ENCODE measurements at places on chromosomes 12 and 14. TPM values are rescaled to one million over a fixed set of nuclear protein-coding genes. Genes with fewer than 3 reads are reported as not detected.

CABP1 gene
- total RNA-seq = not detected

PRR4 gene
- total RNA-seq = 11.0 TPM

FOXA1 gene
- not detected for total RNA-seq

DNA sequence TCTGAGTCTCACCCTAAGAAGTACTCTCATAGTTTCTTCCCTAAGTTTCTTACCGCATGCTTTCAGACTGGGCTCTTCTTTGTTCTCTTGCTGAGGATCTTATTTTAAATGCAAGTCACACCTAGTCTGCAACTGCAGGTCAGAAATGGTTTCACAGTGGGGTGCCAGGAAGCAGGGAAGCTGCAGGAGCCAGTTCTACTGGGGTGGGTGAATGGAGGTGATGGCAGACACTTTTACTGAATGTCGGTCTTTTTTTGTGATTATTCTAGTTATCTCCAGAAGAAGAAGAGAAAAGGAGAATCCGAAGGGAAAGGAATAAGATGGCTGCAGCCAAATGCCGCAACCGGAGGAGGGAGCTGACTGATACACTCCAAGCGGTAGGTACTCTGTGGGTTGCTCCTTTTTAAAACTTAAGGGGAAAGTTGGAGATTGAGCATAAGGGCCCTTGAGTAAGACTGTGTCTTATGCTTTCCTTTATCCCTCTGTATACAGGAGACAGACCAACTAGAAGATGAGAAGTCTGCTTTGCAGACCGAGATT lies 1.7 kb downstream of the FOS start:
- no peaks in the 10 kb centered on the region for H3K27me3 ChIP-seq
- H3K27ac ChIP-seq = peak overlapping the region; percentile 98
- peak overlapping the region; percentile 79 for H3K4me3 ChIP-seq
- DNase-seq = no peak
- no peaks in the 10 kb centered on the region for H3K36me3 ChIP-seq
- H3K4me1 ChIP-seq = peaks cover 13% of the 10 kb centered on the region

DNA sequence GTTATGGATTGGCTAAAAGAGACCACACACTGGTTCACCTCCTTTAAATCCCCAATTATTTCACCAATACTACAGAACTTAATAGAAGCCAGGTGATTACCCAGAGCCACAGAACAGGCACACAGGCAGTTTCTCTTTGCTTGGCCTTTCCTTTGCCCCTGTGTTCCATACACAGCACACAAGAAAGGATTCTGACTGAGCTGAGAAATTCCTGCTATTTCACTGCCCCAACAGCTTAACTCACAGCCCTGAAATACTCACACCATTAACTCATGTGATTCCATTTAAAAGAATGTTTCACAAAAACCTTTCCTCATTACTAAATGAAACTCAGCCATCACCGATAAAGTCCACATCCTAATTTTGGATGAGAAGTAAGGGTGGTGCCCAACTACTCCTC lies 133.6 kb downstream of the MED13L start:
- no peak overlapping the region for H3K4me3 ChIP-seq
- H3K4me1 ChIP-seq = peaks cover 27% of the 10 kb centered on the region
- no peak for DNase-seq
- peak overlapping the region; percentile 33 for H3K27ac ChIP-seq
- no peaks in the 10 kb centered on the region for H3K36me3 ChIP-seq
- H3K27me3 ChIP-seq = no peaks in the 10 kb centered on the region

DNA sequence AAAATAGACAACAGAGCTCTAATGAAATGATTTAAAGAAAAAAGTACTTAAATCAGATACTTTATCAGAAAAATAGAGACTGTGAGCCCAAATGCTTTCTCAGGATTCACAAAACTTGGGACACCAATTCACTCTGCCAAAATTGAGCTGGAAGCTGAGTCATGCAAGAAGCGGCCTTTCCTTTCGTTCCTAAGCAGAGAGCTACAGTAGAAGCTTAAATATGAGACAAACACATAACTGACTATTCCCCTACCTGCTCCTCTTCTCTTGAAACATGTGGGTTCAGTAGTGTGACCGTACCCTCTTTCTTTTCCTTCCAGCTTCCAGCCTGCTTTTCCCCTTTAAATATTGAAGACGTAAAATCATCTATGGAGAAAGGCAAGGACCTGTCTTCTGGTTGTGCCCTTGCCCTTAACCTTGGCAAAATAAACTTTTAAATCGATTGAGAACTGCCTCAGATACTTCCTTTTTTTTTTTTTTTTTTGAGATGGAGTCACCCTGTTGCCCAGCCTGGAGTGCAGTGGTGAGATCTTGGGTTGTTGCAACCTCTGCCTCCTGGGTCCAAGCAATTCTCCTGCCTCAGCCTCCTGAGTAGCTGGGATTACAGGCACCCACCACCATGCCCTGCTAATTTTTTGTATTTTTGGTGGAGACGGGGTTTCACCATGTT lies 4.4 kb upstream of the SDS start:
- DNase-seq = no peak
- H3K36me3 ChIP-seq = no peaks in the 10 kb centered on the region
- no peaks in the 10 kb centered on the region for H3K27me3 ChIP-seq
- no peaks in the 10 kb centered on the region for H3K4me1 ChIP-seq
- no peak overlapping the region for H3K27ac ChIP-seq

DNA sequence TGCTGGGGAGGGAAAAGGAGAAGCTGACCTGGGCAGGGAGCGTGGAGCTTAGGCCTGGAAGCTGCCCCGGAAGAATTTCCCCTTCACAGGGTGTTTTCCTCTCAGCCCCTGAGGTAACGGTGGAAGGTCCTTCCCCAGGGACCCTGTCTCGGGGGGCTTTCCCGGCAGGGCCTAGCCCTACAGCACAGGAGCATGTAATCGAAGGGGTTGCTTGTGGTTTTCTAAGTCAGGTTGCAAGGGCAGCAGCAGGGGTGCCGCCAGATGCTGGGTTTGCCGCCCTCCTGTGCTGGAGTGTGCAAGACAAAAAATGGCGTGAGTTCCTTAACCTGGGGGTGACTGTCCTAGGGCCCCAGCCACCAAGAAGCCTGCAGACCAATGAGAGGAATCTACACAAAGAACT lies 1.6 kb upstream of the KRT74 start:
- DNase-seq = no peak
- no peaks in the 10 kb centered on the region for H3K36me3 ChIP-seq
- no peak overlapping the region for H3K27ac ChIP-seq
- no peaks in the 10 kb centered on the region for H3K27me3 ChIP-seq
- no peaks in the 10 kb centered on the region for H3K4me1 ChIP-seq

GRCh38 chr12:52622349-52622748 lies 4.0 kb upstream of the KRT73 start:
- no peaks in the 10 kb centered on the region for H3K4me1 ChIP-seq
- no peak for DNase-seq
- H3K4me3 ChIP-seq = no peak overlapping the region
- H3K36me3 ChIP-seq = no peaks in the 10 kb centered on the region
- H3K27ac ChIP-seq = no peak overlapping the region

Data from uterus (tissue), 4 donors.